ENCODE measurements at places on chromosomes 3 and 15.
A peak's percentile ranks its signal among the peaks of the same experiment; 100 is the strongest.

DNA sequence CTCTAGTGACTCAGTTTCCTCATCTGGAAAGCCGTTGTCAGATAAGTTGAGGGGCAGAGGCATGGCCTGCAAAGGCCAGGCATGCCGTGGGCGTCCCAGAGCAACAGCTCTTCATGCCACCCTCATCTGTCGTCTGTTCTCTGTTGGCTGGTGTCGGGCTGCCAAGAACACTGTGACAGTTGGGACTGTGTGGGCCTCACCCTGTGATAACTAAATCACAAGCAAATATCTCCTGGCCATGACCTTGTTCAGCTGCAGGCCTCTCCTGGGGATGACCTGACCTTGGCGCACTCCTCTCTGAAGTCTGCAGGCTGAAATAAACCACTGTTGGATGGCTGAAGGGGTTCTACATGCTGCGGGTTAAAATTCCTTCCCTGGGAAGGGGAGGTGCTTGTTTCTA is 145.9 kb downstream of the SHQ1 start:
- DNase-seq: no peak

DNA sequence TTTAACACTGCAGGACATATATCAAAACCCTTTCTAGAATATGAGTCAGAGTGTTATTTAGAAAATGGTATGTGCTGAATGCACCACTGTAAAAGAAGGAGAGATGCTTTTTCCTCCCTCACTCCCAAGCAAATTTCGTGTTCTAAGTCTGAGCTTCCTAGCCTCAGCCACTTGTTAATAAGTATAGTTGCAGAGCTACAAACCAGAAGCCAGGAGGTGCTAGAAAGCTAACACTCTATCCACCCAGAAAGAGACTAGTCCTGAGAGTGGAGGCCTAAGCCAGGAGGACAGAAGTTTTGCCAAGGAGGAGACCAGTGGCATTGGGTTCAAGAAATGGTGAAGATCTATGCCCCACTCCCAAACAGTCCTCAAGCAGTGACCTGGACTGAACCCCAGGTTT is 40.5 kb upstream of the GYG1 start:
- peak; percentile 29 for DNase-seq

DNA sequence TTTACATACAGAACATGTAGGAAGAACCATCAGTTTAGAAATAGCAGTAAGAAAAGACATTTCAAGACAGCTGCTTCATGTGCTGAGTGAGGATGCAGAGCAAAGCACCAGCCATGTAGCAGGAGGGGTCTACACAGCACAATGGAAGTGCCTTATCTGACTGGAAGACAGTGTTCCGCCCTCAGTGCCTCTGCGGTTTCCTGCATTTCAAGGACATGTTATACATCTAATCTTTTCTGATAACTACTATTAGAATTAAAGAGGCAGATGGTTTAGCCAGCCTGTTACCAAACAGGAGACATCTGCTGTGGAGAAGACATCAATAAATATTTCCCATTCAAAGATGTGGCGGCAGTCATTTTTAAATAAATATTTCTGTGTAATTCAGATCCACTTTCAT is 10.6 kb downstream of the LSG1 start:
- no peak for DNase-seq

- peak; percentile 24 for DNase-seq
Observed at GRCh38 chr3:179688850-179689249, 36.0 kb downstream of the USP13 start.

DNA sequence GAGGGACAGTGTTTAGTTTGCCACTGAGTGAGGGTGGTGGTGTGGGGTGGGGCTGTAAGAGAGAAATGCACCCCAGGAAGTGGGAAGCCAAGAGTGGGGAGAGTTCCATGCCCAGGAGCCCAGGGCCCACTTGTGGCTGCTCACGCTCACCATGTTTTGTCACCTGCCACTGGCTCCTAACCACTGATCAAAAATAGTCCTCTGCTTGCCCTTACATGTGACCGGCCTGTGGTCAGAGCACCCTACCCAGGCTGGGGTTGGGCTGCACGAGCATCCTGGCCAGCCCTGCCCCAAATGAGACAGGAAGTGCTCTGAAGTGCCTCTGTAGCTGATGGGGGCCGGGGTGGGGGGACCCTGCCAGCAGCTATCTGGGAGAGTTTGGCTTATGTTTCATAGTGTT is 216.3 kb downstream of the RPLP1 start:
- no peak for DNase-seq

DNA sequence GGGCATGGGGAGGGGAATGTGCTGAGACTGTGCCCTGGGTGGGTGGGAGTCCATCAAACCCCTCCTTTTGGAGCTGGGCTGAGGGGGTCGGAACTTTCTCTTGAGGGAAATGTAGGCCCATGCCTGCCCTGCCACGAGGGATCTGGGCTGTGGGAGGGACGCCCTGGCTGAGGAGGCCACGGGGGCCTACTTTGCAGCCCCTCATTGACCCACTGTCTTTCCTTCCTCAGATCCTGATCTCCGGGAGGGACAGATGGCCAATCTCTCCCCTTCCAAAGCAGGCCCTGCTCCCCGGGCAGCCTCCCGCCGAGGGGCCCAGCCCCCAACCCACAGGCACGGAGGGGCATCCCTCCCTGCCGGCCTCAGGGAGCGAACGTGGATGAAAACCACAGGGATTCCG is 25.3 kb downstream of the LOXL1 start:
- no peak for DNase-seq

DNA sequence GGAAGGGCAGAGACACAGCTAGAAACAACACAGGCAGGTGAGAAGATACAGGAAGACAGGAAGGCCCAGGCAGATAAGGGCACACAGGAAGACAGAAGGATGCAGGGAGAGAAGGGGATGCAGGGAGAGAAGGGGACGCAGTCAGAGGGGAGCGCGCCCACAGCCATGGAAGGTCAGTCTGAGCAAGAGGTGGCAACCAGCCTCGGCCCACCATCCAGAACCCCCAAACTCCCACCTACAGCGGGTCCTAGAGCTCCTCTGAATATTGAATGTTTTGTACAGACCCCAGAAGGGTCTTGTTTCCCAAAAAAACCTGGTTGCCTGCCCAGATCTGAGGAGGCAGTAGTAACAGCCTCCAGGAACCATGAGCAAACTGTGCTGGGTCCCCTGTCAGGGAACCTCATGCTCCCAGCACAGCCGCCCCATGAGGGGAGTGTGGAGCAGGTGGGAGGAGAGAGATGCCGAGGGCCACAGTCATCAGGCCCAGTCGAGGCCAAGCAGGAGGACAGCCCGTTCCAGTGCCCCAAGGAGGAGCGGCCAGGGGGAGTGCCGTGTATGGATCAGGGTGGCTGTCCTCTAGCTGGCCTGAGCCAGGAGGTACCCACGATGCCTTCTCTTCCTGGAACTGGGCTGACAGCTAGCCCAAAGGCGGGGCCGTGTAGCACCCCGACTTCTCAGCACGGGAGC is 27.6 kb upstream of the SLC28A1 start:
- no peak for DNase-seq

- DNase-seq: no peak
Observed at GRCh38 chr3:56753206-56753820, 48.4 kb downstream of the ARHGEF3 start.

GRCh38 chr3:185825639-185826481 is 1.0 kb upstream of the IGF2BP2 start:
- DNase-seq: peak; percentile 51

DNA sequence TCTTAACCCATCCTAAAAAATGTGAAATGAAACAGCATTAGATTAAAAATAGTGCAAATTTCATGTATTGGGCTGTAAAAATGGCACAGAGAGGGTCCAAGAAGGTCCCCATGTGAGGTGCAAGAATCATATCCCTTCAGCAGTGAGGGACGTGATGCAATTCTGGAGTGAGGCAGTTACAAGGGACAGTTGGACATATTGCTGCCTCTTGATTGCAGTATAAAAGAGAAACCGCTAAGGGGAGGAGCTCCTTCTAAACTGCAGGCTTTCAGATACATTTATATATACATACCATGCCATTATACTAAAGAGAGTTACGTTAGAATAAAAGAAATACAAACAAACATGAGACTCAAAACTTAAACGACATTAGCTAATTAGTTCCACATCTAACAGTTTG is 304.2 kb upstream of the CTNNB1 start:
- DNase-seq: no peak

- no peak for DNase-seq
Observed at GRCh38 chr15:82110144-82110543, 64.3 kb upstream of the MEX3B start.

DNA sequence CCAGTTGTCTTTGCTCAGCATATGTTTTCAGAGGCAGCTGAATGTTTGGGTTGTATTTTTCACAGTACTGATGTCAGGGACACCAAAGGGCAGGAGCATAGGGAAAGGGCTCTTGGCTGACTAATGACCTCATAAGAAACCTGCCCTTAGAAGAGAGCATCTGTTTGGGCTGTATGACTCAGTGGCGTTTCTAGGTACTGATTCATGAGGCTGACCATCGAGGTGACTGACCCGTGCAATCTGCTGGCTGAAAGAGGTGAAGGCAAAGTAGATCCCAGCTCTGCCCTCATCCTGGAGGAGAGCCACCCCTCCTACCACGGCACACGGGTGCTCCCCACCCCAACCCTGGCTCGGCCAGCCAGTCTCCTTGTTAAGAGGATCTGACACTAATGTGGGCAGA is 8.3 kb downstream of the LMCD1 start:
- no peak for DNase-seq

GRCh38 chr3:23723930-23724329 is 81.8 kb upstream of the UBE2E1 start:
- no peak for DNase-seq

DNA sequence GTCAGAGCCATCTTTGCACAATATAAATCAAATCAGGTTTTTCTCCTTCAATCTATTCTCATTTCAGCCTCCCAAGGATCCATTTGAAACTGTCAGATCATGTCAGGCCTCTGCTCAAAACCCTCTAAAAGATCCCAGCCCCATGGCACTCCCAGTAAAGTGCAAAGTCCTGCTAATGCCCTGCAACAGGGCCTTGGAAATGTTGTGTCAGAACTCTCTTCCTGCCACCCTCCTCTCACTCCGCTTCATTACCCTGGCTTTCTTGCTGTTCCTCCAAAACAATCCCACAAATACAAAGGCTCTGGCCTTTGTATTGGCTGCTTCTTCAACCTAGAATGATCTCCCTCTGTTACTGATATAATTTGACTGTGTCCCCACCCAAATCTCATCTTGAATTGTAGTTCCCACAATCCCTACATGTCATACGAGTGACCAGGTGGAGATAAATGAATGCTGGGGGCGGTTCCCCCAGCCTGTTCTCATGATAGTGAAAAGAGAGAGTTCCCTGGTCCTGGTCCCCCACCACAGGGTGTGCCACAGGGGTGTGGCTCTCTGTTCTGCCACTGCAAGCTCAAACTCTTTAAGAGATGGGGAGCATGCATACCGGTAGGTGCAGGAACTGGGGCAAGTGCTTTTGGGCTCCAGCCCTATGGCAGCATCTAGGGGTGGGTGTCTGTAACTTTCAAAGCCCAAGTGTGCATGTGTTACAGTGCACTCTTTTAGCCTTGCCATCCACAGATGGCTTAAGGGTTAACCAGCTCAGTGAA is 22.9 kb upstream of the TRA2B start:
- no peak for DNase-seq

DNA sequence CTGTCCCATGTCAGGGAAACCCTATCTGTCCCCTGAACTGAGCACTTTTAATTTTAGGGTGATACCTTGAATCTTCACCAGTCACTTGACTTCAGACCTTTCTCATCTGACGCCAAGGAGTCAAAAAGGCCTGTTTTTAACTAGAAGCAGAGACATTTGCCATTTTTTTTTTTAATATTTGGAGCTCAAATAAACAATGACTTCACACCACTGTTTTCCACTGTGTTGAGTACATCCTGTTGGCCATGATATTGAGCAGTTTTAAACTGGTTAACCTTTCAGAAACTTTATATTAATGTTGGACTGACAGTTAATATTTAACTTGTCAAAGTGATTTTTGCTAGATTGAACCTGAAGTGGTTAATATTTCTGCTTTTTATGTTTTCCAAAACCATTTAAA is 28.2 kb downstream of the DAG1 start:
- DNase-seq: no peak

GRCh38 chr15:58432401-58432800 is 610 bp downstream of the LIPC start:
- no peak for DNase-seq

DNA sequence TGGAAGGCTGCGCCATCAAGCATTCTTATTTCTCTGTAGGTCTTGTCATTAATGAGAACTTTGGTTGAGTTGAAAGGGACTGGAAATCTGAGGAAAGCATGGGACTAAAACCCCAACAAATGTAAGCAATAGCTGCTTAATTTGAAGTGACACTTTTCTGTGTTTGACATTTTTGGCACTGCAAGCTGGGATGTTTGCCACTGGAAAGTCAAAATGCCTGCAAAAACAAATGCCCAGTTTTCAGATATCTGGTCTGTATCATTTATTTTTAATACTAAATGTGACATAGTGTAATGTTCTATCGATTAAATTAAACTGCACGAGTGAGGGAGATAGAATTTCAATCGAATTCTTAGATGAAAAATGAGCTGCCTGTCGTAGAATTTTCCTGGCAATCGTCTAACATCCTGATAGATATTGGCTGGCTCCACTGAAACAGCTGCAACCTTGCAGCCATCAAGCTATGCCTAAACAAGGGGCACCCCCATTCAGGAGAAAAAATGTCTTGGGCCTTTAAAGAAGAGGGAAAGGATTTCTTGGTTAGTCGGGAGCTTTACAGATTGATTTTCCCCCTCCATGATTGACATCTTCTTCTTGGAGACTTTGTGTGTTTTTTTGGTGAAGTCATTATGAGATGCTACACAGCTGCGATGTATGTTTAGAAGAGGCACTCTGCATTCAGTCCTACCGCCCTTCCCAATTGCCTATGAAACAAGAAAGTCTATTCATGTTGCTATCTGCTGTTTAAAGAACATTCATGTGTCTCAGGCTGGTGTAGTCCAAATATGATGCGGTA is 316.7 kb upstream of the TBL1XR1 start:
- no peak for DNase-seq

DNA sequence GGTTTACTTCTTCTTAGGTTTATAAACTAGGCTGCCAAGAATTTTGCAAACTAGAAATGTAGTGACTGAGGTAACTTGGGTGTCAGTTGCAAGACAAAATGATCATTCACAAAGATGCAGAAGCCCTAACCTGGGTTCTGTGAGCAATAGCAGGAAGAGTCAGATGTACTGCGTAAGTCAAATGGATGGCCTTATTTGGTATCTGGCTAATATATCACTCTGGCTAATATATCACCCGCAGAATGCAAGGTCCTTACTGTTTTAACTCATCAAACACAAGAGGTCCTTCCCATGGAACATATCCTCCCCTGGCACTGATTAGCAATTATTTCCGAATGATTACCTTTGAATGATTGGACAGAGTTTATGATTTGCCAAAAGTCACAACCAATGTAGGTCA is 37.4 kb downstream of the RBMS3 start:
- no peak for DNase-seq

- peak; percentile 44 for DNase-seq
Observed at GRCh38 chr15:80404057-80404760, at the start of gene ARNT2. Gene ARNT2 (plus strand): TSS chr15:80404382. CDS start chr15:80404516, 134 bp downstream.
